ENCODE measurements at places on chromosomes 12 and 14.

- no peak for DNase-seq
These were observed 71.9 kb downstream of the NRXN3 start for GRCh38 chr14:78242086-78242485.

GRCh38 chr12:67989184-67989920 is at the start of gene IFNG-AS1:
TSS of gene IFNG-AS1 (plus strand) at chr12:67989447.
- no peak for DNase-seq

DNA sequence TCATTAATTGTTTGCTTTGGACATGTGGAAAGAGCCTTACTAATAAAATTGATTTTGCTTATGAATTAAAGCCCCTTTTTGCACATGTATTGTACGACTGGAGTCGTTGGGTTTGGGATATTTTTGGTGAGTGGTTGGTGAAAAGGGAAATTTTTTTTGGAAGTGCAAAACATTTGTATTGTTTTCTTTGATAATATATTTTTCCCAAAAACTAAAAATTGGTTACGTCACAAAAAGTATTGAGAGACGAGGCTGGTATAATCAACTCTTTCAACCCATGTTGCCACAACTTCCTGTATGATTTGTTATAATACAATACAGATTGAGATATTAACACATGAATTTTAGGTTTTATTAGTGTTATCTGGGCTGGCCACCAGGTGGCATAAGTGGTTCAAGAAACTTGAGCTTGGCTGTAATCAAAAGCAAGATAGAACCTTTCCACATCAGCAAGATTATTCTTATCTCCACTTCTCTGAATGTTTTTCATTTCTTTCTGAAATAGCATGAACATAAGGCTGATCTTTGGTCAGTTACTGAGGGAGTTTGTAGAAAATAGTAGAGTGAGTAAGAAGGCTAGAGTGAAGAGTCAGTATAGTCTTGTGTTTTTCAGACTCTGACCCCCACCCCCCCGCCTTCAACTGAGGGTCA is 8.7 kb downstream of the NGDN start:
- DNase-seq: peak; percentile 57

- DNase-seq: no peak
These were observed 6.7 kb upstream of the KRT86 start for GRCh38 chr12:52267699-52268098.

- no peak for DNase-seq
These were observed 32.9 kb downstream of the MVK start for GRCh38 chr12:109606320-109607028.

GRCh38 chr12:93186131-93186530 is 191.6 kb upstream of the NUDT4 start:
- no peak for DNase-seq

GRCh38 chr12:122298071-122298748 is 31.9 kb upstream of the VPS33A start:
- no peak for DNase-seq

DNA sequence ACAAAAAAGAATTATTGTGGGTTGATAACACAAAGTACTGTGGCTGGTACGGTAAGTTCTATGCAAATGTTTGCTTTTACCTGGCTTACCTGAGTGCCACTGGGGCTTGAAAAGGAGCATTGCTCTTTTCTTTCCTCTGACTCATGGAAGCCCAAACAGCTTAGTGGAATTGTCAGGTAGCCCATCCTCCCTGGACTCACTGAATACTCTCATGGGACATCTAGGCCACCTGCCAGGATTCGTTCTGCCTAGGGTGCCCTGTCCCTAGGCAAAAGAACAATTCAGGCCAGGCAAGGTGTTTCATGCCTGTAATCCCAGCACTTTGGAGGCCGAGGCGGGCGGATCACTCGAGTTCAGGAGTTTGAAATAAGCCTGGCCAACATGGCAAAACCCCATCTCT is 22.5 kb upstream of the YAF2 start:
- DNase-seq: no peak

- DNase-seq: no peak
These were observed 26.5 kb downstream of the PLEKHG3 start for GRCh38 chr14:64730681-64731080.

GRCh38 chr12:116637589-116638150 is 78.5 kb downstream of the MAP1LC3B2 start:
- no peak for DNase-seq

GRCh38 chr14:86915406-86915805 is 1077.6 kb downstream of the GALC start:
- no peak for DNase-seq

- no peak for DNase-seq
These were observed 8.8 kb downstream of the VPS37B start for GRCh38 chr12:122886851-122887818.

- DNase-seq: no peak
These were observed 2.6 kb upstream of the ACACB start for GRCh38 chr12:109113661-109114321.

- DNase-seq: no peak
These were observed 506 bp upstream of the TBX5 start for GRCh38 chr12:114406316-114406983.

DNA sequence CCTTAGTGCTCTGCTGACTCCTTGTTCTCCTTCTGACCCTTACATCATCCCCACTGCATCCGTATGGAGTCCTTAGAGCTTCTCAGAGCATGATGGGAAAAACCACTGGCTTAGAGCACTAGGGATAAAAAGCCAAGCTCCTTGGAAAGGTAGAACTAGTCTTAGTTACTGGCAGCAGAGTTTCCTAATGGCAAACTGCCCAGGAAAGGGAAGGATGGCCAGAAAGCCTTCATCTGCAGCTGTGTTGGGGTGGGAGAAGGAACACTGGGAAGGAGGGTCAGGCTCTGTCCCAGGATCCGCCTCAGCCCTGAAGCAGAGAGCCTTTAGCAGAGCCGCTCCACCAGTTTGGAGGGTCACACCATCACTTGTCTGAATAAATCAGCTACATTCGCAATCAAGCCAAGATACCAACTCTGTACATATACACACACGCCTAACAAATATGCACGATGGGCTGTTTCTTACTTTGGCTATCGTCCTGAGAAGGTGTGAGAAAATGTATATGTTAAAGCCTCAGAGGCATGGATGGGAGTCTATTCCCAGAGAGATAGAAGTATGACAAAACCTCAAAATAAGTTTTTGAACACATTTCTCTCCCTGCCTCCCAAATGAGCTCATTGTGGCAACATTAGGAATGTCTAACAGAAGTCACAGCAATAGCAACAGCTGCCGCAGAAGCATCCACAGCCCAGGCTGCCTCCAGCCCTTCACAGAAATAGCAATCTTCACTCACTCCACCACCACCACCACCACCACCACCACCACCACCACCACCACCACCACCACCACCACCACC is 18.6 kb upstream of the GALNT8 start:
- DNase-seq: no peak

- no peak for DNase-seq
These were observed 15.0 kb upstream of the LTBP2 start for GRCh38 chr14:74627076-74627475.

DNA sequence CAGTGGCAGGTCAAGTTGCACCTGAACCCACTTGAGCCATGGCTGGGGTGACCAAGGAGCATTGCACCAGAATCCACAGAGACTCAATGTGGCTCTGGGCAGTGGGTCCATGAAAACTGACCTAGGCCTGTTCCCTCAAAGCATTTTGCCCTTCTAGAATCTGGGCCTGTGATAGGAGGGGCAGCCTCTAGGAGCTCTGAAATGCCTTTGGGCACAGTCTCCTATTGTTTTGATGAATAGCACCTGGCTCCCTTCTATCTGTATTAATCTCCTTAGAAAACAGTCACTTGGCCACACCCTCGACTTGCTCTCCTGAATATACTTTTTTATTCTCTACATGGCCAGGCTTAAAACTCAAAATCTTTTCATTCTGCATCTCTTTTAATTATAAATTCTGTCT is 14.1 kb upstream of the KRAS start:
- DNase-seq: no peak

DNA sequence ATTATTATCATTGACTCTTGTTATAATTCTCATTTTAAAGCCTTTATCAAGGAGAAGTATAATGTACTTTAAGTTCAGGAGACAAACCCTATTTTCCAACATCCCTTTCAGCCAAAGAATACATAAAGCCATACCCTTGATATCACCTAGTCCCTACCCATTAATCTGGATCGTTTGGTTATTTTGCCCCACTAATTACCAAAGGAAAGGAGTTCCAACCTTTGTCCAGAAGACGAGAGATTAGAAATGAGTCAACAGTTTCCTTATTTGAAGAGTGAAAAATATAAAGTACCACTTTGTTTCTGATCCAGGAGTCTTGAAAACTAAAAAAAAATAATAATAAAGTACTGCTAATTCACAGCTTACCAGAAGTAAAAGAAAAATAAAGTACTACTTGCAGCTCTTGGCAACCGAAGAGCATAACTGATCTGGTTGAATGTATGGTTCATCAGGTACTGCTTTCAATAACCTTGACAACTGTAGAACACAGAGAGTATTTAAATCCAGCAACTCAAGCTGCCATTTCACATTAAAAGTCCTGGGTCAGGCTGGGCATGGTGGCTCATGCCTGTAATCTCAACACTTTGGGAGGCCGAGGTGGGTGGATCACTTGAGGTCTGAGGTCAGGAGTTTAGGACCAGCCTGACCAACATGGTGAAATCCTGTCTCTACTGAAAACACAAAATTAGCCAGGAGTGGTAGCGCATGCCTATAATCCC is 33.7 kb downstream of the LIMA1 start:
- no peak for DNase-seq

DNA sequence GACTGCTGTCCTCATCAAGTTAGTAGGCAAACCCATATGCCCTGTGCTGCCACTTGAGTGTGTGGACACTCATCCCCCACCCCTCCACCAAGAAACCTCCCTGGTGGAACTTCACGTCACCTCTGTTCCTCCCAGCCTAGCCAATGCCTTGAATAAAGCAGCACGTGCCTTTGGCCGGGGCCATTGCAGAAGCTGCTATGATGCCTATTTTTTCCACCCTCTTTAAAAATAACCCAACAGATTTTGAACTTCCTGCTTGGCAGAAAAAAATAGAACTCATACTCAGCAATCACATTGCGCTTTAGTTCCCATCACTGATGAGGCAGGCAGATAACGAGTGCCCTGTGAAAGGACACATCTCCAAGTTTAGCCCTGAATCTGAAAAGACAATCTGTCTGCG is 23.1 kb upstream of the PWP1 start:
- no peak for DNase-seq

DNA sequence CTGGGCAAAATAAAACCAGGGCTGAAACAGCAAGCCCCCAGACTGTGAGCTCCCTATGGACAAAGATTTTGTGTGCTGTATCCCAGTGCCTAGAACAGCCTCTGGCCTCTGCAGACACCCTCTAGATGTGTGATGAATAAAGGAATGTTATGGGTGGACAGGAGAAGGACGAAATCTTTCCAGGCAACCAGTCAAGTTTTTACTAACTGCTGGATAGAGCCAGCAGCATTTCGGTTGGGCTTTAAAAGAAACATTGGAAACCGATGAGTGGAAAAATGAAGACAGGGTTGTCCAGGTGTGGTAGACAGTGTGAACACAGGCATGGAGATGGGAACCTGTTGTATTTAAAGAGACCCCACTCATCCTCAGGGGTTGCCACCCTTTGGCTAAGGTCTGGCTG is 4.0 kb downstream of the CHGA start:
- no peak for DNase-seq

DNA sequence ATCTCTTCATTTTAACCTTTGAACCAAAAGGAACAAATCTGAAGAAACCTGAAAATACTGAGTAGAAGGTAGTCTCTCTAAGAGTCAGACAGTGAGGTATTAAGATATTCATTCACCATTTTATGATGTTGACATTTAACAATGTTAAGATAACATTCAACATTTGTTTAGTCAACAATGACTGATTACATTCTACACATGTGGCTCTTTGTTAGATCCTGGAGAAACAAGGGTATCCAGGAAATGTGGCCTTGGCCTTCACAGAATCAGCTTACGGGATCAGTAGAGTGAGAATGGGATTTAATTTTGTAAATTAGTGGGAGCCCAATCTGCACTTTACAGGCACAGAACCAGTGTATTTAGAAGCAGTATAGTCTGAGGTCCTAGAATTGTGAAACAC is 355.5 kb downstream of the KCNH5 start:
- DNase-seq: no peak

GRCh38 chr14:48974994-48975393 is 611.2 kb downstream of the RPS29 start:
- DNase-seq: no peak

GRCh38 chr14:64516969-64517368 is 12.4 kb downstream of the ZBTB1 start:
- no peak for DNase-seq

GRCh38 chr14:54562334-54562733 is 4.6 kb upstream of the SAMD4A start:
- no peak for DNase-seq

DNA sequence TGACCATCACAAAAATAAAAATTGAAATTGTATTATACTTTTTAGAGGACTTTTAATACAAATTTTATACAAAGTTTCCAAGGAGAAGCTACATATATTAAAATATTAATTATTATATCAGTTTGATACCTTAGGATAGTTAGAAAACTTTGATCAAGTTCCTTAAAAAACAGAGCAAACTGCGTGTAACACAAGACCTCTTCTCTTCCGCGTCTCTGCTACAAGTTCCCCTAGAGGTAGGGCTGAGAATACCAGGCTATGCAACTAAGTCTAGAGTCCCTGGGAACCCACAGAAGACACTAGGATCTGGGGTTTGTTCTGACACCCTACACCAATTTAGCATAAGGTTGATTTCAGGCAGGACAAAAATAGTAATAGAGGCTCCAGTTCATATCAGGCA is 319.0 kb downstream of the FOXG1 start:
- peak; percentile 28 for DNase-seq

- no peak for DNase-seq
These were observed 1325.1 kb downstream of the SLC16A7 start for GRCh38 chr12:60920841-60921495.

- no peak for DNase-seq
These were observed 72.3 kb upstream of the STXBP6 start for GRCh38 chr14:25122211-25122610.

GRCh38 chr12:52349196-52349595 is 18.1 kb downstream of the KRT85 start:
- DNase-seq: no peak

GRCh38 chr12:2605301-2605700 is 189.5 kb upstream of the FKBP4 start:
- no peak for DNase-seq

DNA sequence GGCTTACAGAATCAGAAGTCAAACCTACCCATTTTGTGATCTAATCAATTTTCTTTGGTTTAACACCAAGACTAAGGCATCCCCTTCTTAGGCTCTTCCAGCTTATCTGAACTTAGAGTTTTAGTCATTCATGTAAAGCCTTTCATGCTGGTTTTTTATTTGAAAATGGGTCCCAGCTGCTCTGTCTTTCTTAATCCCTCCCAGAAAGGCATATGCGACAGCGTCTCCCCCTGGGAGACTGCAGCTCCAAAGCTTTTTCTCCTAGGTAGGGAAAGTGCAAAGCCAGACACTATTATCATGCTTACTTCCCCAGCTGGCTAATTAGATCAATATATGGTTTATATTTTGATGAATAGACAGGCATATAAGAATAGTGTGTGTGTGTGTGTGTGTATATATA is 96.6 kb upstream of the E2F7 start:
- DNase-seq: no peak

- DNase-seq: no peak
These were observed 4.8 kb downstream of the SLC41A2 start for GRCh38 chr12:104953323-104953722.

Data from endothelial cell (in vitro differentiated cells).